Aorta (tissue), 5 donors: ENCODE measurements at places on chromosomes 7 and 10. TPM values are rescaled to one million over a fixed set of nuclear protein-coding genes. Genes with fewer than 3 reads are reported as not detected.
A peak's percentile ranks its signal among the peaks of the same experiment; 100 is the strongest.

Gene ZNF786
- 4.3 TPM for total RNA-seq

GRCh38 chr7:27520815-27521790 lies 141.6 kb downstream of the HIBADH start:
- H3K27ac ChIP-seq = no peak overlapping the region
- H3K4me1 ChIP-seq = no peaks in the 10 kb centered on the region
- peaks cover 4% of the 10 kb centered on the region for H3K36me3 ChIP-seq
- no peak for DNase-seq
- H3K4me3 ChIP-seq = no peak overlapping the region

GRCh38 chr7:98795741-98796493 lies 73.9 kb downstream of the TMEM130 start:
- peak overlapping the region; percentile 65 for H3K27ac ChIP-seq
- no peaks in the 10 kb centered on the region for H3K36me3 ChIP-seq
- no peaks in the 10 kb centered on the region for H3K27me3 ChIP-seq
- peaks cover 2% of the 10 kb centered on the region for H3K4me1 ChIP-seq
- no peak for DNase-seq
- no peak overlapping the region for H3K4me3 ChIP-seq

DNA sequence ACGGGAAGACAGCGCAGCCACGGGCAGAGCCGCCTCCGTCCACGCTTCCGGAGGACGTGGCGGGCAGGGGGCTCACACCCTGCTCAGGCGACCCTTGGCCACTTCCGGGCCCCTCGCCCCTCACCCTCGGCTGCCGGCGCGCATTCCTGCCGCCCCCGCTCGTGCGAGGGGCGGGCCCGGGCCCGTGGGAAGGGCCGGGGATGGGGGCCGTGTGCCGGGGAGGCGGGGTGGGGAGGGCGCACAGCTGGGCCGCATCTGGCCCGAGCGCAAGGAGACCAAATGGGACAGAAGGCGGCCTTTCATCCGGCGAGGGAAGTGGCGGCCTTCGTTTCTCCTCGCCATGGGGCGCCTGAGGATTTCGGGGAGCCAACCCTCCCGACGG lies 846 bp upstream of the LFNG start:
- H3K27ac ChIP-seq = no peak overlapping the region
- H3K27me3 ChIP-seq = peaks cover 1% of the 10 kb centered on the region
- no peaks in the 10 kb centered on the region for H3K36me3 ChIP-seq
- no peaks in the 10 kb centered on the region for H3K4me1 ChIP-seq
- H3K4me3 ChIP-seq = no peak overlapping the region

Gene CALML3
- not detected for total RNA-seq

Gene CNNM1
- total RNA-seq = 0.23 TPM

GRCh38 chr7:43904533-43905208 lies 1.7 kb downstream of the URGCP start:
- H3K27ac ChIP-seq = no peak overlapping the region
- H3K4me1 ChIP-seq = no peaks in the 10 kb centered on the region
- H3K36me3 ChIP-seq = no peaks in the 10 kb centered on the region
- H3K4me3 ChIP-seq = peak overlapping the region; percentile 96
- H3K27me3 ChIP-seq = no peaks in the 10 kb centered on the region

DNA sequence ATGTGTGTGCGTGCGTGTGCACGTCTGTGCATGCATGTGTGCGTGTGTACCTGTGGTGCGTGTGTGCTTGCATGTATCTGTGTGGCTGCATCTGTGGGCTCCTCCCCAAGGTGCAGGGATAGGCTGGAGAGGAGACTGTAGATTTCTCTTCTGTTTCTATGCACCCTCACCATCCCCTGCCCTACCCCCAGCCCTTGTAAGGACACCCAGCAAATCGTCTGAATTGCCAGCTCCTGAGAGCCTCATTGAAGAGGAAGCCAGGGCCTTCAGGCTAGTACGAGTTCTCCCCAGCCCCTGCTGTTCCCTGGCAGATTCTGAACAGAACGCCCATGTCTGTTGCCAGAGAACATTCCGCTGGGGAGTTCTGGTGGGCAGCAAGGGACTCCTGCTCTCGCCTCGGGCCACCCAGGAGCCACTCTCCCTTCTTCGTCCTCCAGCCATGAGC lies 17.0 kb upstream of the TRIM8 start:
- H3K27ac ChIP-seq = peak overlapping the region; percentile 7
- peaks cover 4% of the 10 kb centered on the region for H3K4me1 ChIP-seq
- H3K27me3 ChIP-seq = no peaks in the 10 kb centered on the region

Gene ZEB1
- total RNA-seq = 187 TPM

- no peaks in the 10 kb centered on the region for H3K4me1 ChIP-seq
- no peaks in the 10 kb centered on the region for H3K36me3 ChIP-seq
- DNase-seq = no peak
- no peak overlapping the region for H3K4me3 ChIP-seq
- no peaks in the 10 kb centered on the region for H3K27me3 ChIP-seq
Observed at GRCh38 chr7:30656006-30656957, 26.0 kb downstream of the CRHR2 start.

Gene ARHGAP22
- 19.1 TPM for total RNA-seq

DNA sequence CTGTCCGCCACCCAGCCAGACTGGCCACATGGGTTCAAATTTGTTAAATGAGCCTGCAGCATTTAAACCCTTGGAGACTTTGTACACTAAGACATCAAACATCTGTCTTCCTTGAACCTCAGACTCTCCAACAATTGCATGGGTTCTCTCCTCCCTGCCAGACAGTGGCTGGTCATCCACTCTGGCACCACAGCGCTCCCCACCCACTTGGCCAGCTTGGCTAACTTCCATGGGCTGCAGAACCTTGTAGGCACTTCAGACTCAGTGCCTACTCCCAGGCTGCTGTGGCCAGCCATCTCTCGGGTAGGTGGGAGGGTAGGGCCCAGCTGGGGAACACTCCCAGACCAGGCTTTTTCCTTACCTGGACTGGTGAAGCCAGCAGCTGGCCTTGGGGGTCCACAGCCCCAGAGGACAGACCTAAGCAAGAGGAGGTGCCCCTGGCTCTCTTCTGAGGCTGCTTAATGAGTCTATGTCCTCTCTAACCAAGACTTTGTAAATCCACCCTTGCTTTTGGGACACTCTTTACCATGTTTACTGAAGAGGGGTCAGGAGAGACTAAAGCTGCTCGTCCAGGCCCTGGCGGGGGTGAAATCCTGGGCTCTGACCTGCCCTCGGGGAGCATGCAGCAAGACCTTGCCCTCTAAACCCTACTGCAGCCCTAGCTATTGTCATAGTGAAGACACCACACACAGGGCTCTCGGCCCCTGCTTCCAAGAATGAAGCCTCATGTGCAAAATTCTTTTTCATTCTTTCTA lies 82.7 kb downstream of the ARHGAP22 start:
- no peak for DNase-seq
- H3K4me1 ChIP-seq = no peaks in the 10 kb centered on the region
- no peak overlapping the region for H3K4me3 ChIP-seq
- no peaks in the 10 kb centered on the region for H3K36me3 ChIP-seq

Gene NRCAM
- 0.93 TPM for total RNA-seq

- H3K27me3 ChIP-seq = no peaks in the 10 kb centered on the region
- H3K27ac ChIP-seq = no peak overlapping the region
- H3K4me3 ChIP-seq = no peak overlapping the region
- peaks cover 4% of the 10 kb centered on the region for H3K4me1 ChIP-seq
Observed at GRCh38 chr7:117010375-117011133, 57.3 kb downstream of the ST7 start.

DNA sequence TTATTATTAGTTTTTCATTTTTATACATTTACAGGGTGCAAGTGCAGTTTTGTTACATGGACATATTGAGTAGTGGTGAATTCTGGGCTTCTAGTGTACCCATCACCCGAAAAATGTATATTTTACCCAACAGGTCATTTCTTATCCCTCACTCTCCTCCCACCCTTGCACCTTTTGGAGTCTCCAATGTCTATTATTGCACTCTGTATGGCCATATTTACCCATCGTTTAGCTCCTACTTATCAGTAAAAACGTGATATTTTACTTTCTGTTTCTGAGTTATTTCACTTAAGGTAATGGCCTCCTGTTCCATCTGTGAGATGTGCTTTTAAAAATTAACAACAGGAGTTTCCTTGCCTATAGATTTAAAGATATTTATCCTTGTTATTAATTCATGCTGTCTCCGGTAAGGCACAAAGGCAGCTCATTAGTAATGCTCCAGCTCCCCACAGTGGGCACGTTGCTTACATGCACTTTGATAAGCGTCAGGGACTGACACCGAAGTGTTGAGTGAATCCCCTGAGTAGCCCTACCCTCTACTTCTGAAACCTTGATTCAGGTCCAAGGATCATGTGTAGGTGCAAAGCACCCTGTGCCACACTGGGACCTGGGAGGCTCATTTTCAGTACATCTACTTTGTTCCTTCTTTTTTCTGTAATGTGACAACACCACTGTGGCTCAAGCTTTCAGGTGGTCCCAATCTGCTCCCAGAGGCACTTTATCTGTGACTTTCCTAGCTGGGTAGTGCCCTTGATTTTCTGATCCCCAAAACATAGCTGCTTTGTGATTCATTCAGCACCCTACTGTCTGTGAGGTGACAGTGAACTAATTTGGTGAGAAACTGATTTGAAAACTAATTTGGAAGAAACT lies 27.3 kb downstream of the HYAL4 start:
- no peaks in the 10 kb centered on the region for H3K36me3 ChIP-seq
- H3K27me3 ChIP-seq = no peaks in the 10 kb centered on the region
- no peak for DNase-seq

Gene KCND2
- total RNA-seq = 4.2 TPM

DNA sequence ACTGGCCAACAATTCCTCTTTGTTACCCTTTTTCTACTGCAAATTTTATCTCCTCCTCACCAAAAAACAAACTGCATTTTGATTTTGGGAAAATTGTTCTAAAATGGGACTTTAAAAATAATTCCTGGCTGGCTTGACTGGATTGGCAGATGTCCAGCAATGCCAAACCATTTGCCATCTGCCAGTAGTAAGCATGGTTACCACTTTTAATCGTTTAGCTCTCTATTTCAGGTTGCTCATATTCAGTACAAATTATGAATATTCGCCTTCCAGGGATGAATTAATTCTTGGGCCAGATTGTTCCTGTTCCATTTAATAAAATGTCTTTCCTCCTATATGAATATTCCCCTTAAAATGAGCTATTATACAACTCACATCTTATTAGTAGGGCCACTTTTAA lies 35.7 kb downstream of the SMNDC1 start:
- H3K4me3 ChIP-seq = no peak overlapping the region
- DNase-seq = no peak
- no peaks in the 10 kb centered on the region for H3K36me3 ChIP-seq
- peak overlapping the region; percentile 86 for H3K27ac ChIP-seq

- DNase-seq = no peak
- no peaks in the 10 kb centered on the region for H3K4me1 ChIP-seq
- no peak overlapping the region for H3K27ac ChIP-seq
- H3K27me3 ChIP-seq = no peaks in the 10 kb centered on the region
- no peaks in the 10 kb centered on the region for H3K36me3 ChIP-seq
- no peak overlapping the region for H3K4me3 ChIP-seq
Observed at GRCh38 chr7:32347244-32347828, 142.8 kb downstream of the LSM5 start.

- no peaks in the 10 kb centered on the region for H3K27me3 ChIP-seq
- no peak overlapping the region for H3K4me3 ChIP-seq
- no peaks in the 10 kb centered on the region for H3K4me1 ChIP-seq
- no peaks in the 10 kb centered on the region for H3K36me3 ChIP-seq
- H3K27ac ChIP-seq = no peak overlapping the region
- DNase-seq = no peak
Observed at GRCh38 chr10:116716381-116716780, 26.0 kb downstream of the HSPA12A start.

DNA sequence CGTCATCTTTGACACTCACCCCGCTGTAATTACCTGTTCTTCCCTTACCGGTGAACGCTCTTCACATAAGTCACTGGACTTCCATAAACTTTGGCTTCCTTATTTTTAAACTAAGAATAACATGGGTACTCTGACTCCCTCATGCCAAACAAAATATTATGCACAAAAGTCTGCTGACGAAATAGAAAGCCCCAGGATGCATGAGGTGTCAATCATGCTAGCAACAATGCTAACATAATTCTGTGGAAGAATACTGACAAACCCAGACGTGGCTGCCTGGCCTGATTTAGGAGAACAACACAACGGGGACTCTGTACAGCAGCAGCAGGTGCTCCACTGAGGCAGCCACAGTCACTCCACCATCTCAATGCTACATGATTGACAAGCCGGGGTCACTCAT lies 137.5 kb downstream of the CCDC71L start:
- H3K36me3 ChIP-seq = no peaks in the 10 kb centered on the region
- no peak for DNase-seq
- H3K27ac ChIP-seq = no peak overlapping the region
- no peaks in the 10 kb centered on the region for H3K27me3 ChIP-seq
- H3K4me3 ChIP-seq = no peak overlapping the region

Gene TMEM273
- 20.0 TPM for total RNA-seq

Gene RBP3
- not detected for total RNA-seq

GRCh38 chr10:86254526-86255174 lies 111.9 kb downstream of the GRID1 start:
- H3K27me3 ChIP-seq = no peaks in the 10 kb centered on the region
- no peak overlapping the region for H3K27ac ChIP-seq
- no peak overlapping the region for H3K4me3 ChIP-seq
- H3K4me1 ChIP-seq = no peaks in the 10 kb centered on the region

DNA sequence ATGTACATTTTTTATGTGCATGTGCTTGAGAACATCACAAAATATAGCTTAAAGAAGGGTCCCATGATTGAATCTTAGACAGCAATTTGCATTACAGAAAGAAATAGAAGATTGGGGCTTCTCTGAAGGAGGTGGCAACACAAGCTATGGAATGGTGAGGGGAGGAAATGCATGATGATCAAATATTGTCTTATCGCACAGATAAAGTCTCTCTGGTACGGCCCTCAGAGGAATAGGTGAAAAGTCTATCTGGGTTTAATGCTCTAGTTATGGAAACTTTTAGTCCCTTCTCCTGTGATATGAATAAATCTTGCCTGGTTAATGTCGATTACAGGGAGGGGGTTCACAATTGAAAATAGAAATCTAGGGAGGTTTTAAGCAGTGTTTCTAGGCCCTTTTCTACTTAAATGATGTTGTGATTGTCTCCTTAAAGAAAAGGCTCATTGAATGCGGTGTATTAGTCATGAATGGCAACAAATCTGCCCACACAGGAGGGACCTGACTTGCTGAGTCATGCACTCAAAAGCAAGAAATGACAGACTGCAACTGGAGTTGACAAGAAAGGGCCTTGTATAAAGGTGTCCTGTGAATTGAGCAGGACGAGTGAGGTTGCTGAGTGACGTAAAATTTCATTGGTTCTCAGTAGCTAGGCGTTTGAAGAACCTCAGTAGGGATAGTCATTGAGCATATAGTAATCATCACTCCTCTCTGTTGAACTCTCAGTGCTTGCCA lies 133.4 kb upstream of the CSTF2T start:
- no peak overlapping the region for H3K4me3 ChIP-seq
- H3K27me3 ChIP-seq = no peaks in the 10 kb centered on the region
- H3K4me1 ChIP-seq = peaks cover 2% of the 10 kb centered on the region
- no peak for DNase-seq
- no peak overlapping the region for H3K27ac ChIP-seq

- DNase-seq = no peak
- H3K36me3 ChIP-seq = no peaks in the 10 kb centered on the region
- no peaks in the 10 kb centered on the region for H3K27me3 ChIP-seq
- no peak overlapping the region for H3K27ac ChIP-seq
- peak overlapping the region; percentile 82 for H3K4me3 ChIP-seq
- H3K4me1 ChIP-seq = no peaks in the 10 kb centered on the region
Observed at GRCh38 chr10:97333351-97333600, 1.3 kb downstream of the FRAT2 start.
